ENCODE measurements at places on chromosomes 6 and 20.

GRCh38 chr6:134739299-134740026 lies 210.4 kb downstream of the ALDH8A1 start:
- DNase-seq: no peak

- DNase-seq: no peak
These were observed 251.3 kb downstream of the ANKRD60 start for GRCh38 chr20:57977141-57977540.

GRCh38 chr6:137799950-137800568 lies 67.0 kb upstream of the TNFAIP3 start:
- DNase-seq: peak; percentile 19

DNA sequence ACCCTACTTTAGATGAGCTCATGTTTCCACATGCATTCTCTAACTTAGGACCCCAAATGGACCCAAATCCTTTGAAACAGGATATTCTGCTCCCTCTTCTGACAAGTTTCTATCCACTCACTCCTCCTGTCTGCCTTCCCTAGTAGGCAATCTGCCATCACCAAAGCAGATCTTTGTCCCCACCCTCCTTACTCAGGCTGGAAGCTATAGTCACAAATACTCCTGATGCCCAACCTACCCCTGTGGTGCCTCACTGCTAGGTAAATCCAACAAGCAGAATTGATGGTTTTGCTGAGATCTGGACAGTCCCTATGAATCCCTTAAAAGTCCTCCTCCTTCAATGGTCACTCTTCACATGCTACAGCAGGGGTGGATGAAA lies 21.7 kb downstream of the ELOVL5 start:
- no peak for DNase-seq

GRCh38 chr20:24303393-24304170 lies 165.8 kb upstream of the SYNDIG1 start:
- no peak for DNase-seq

Data from T-helper 17 cell (primary cell).